ENCODE measurements at places on chromosomes 4 and X. TPM values are rescaled to one million over a fixed set of nuclear protein-coding genes. Genes with fewer than 3 reads are reported as not detected.

DNA sequence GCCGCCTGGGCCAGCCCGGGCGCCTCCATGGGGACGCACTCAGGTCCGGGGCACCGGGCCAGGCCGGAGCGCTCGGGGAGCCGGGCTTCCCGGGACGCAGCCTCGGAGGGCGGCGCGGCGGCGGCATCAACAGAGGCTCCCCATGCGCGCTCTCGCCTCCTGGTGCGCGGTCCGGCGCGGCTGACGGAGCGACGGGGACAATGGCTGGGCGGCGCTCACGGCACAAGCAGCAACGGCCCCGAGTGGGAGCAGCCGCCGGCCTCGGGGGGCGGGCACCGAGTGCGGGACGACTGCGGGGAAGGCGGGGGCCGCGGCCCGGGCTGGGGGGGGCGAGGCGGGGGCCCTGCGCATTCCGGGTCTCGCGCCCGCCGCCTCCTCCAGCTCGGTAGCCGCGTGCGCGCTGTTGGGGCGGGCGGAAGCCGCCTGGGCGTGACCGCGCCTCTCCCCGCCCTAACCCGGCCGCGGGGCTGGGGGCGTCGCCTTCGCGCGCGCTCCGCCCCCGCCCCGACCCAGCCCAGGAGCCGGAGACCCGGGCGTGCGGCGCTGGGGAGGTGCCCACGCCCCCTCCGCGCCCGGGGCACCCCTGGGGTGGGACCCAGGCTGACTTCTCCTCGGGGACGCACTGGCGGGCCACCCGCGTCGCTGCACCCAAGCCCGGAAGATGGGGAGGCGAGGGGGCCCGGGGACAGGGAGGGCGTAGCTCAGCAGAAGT lies at the start of gene PRKX:
Gene PRKX (minus strand): TSS at position 425 of the 712 bp plus-strand sequence. CDS start 396 bp downstream, at position 29.
- H3K27me3 ChIP-seq, result no peaks in the 10 kb centered on the region
- no peak within 1 kb of the TSS for H3K27ac ChIP-seq
- no peaks in the 10 kb centered on the region for H3K4me1 ChIP-seq

The TRMT10A gene
- polyA plus RNA-seq, result 6.2 TPM

- H3K4me1 ChIP-seq, result peaks cover 25% of the 10 kb centered on the region
- DNase-seq, result no peak
- no peaks in the 10 kb centered on the region for H3K36me3 ChIP-seq
- no peaks in the 10 kb centered on the region for H3K27me3 ChIP-seq
- H3K4me3 ChIP-seq, result no peak overlapping the region
Measured at GRCh38 chr4:144176476-144176875, 36.0 kb upstream of the GYPA start.

DNA sequence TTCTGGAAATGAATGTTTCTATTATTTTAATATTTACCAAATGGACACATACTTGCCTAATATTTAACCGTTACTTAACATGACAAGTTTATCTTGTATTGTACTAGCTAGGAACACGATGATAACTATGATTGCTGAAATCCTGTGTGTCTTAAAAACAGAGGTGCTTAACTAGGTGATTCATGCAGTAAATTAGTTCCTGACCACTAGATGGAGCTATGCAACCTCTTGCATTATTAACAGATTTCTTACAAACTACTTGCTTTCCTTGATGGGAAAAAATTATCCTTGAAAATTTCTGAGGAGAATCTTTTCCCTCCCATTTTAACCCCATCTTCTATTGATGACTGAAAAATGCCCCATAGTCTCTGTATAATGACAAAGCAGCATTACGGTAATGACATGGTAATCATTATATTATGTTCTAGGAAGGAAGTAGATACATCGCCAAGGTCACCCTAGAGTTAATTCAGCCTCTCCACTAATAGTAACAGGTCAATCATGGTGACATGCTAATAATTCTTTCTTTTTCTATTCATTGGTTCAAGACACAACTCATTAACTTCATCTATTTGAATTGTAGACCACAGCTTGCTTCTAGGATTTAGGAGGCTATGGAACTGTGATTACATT lies 844.2 kb downstream of the RAPGEF2 start:
- H3K36me3 ChIP-seq, result no peaks in the 10 kb centered on the region
- peak; percentile 80 for DNase-seq
- no peak overlapping the region for H3K27ac ChIP-seq
- no peaks in the 10 kb centered on the region for H3K27me3 ChIP-seq
- no peak overlapping the region for H3K4me3 ChIP-seq

- no peak overlapping the region for H3K4me3 ChIP-seq
- peak; percentile 60 for DNase-seq
- H3K27ac ChIP-seq, result no peak overlapping the region
- H3K36me3 ChIP-seq, result no peaks in the 10 kb centered on the region
- no peaks in the 10 kb centered on the region for H3K27me3 ChIP-seq
Measured at GRCh38 chr4:20284990-20285389, 33.3 kb downstream of the SLIT2 start.

DNA sequence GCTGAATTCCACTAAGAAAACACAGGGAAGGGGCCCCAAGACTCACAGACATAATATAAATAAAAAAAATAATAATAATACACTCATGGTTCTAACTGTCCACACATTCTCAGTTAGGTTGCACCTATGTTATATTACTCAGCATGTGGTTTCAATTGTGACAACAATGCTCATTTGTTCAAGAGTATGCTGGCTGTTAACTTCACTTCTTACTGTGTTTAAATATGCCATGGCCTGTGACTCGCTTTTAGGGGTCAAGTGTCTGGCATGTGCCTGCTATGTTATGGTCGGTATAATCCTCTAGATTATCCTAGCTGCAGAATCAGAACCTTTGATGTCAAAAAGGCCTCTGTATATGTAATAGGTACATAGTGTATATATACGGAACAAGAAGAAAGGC lies 324.8 kb upstream of the INTU start:
- DNase-seq, result no peak
- no peak overlapping the region for H3K4me3 ChIP-seq
- no peaks in the 10 kb centered on the region for H3K27me3 ChIP-seq
- H3K36me3 ChIP-seq, result no peaks in the 10 kb centered on the region
- H3K27ac ChIP-seq, result no peak overlapping the region
- H3K4me1 ChIP-seq, result no peaks in the 10 kb centered on the region

- no peaks in the 10 kb centered on the region for H3K4me1 ChIP-seq
- no peak overlapping the region for H3K27ac ChIP-seq
- no peaks in the 10 kb centered on the region for H3K27me3 ChIP-seq
Measured at GRCh38 chr4:48898733-48899431, 7.7 kb downstream of the OCIAD2 start.

The NMU gene
- polyA plus RNA-seq, result 2.0 TPM

- peak; percentile 80 for DNase-seq
- H3K4me1 ChIP-seq, result peaks cover 12% of the 10 kb centered on the region
- peak overlapping the region; percentile 94 for H3K27ac ChIP-seq
- H3K27me3 ChIP-seq, result no peaks in the 10 kb centered on the region
- peak overlapping the region; percentile 66 for H3K4me3 ChIP-seq
Measured at GRCh38 chr4:153153339-153153871, 50.8 kb upstream of the TRIM2 start.

GRCh38 chrX:50638123-50638522 lies 167.5 kb upstream of the DGKK start:
- H3K27ac ChIP-seq, result no peak overlapping the region
- DNase-seq, result no peak
- H3K27me3 ChIP-seq, result no peaks in the 10 kb centered on the region
- no peaks in the 10 kb centered on the region for H3K36me3 ChIP-seq

The ZBTB33 gene
- polyA plus RNA-seq, result 3.8 TPM

The OTUD5 gene
- polyA plus RNA-seq, result 49.9 TPM

The REPS2 gene
- polyA plus RNA-seq, result 3.4 TPM

The F8A3 gene
- polyA plus RNA-seq, result 11.9 TPM

DNA sequence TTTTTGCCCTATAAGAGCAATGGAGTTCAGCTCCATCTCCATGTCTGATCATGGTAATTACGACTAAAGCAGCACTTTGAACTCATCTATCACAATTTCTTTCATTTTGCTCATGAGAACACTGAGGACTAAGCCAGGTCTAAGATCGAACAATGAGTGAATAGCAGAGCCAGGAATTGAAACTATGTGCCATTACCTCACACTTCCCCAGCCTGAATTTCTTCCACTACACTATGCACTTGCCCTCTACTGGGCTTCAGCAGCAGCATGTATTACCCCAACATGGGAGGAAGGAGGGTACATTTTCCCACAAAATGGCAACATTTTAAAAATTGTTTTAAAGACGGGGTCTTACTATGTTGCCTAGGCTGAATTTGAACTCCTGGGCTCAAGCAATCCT lies 274.7 kb upstream of the FGF13 start:
- no peaks in the 10 kb centered on the region for H3K4me1 ChIP-seq
- H3K4me3 ChIP-seq, result no peak overlapping the region
- no peaks in the 10 kb centered on the region for H3K36me3 ChIP-seq
- no peaks in the 10 kb centered on the region for H3K27me3 ChIP-seq
- DNase-seq, result no peak

DNA sequence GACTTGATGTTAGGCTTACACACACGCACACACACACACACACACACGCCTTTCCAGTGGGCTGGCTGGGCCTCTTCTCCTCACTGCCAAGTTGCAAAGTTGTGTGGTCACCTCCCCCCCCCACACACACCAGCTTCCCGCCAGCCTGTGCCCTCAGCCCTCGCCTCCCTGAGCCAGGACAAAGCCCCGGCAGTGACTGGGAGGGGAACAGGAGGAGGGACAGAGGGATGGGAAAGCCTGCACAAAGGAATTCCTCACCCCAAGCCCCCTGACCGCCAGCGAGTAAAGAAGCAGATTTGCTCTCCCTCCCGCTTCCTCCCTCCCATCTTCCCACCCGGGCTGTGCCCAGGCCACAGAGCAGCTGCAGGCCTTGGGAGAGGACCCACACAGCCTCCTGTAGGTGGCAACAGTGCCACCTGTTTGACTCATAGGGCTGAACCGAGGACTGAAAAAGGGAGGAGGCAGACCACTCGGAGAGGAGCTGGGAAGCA lies at the start of gene GDPD2:
Gene GDPD2 (plus strand): TSS at position 464 of the 491 bp plus-strand sequence. CDS start 1,671 bp downstream, outside the sequence.
- peak; percentile 58 for DNase-seq
- H3K36me3 ChIP-seq, result no peaks in the 10 kb centered on the region
- H3K4me1 ChIP-seq, result no peaks in the 10 kb centered on the region
- no peak within 1 kb of the TSS for H3K27ac ChIP-seq
- no peak within 1 kb of the TSS for H3K4me3 ChIP-seq

The NXF2 gene
- polyA plus RNA-seq, result not detected

DNA sequence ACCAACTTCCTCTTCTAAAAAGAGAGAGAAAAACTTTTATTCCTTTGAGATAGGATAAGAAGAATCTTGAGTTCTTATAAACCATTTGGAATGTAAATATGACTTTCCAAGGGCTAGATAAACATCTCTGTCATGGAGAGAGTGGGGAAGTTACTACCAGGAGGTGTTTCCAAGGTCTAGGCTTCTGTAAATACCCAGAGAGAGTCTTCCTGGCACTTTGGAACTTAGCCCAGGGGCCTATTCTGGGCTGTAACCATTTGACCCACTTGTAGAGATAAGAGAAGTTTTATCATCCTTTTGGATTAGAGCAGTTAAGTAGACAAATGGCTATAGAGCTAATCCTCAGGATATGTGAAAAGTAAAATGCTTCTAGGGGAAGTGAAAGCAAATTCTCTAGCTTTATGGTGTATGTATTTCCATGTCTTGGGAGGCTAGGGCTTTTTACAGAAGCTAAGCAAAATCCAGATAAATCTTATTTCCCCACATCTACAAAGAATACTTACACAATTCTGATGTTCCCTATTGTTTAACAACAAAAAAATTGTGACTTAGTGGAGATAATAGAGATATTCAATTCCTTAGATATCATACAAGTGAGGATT lies 51.1 kb downstream of the MCUB start:
- no peaks in the 10 kb centered on the region for H3K27me3 ChIP-seq
- DNase-seq, result peak; percentile 9
- no peaks in the 10 kb centered on the region for H3K36me3 ChIP-seq
- H3K4me3 ChIP-seq, result no peak overlapping the region

The TMPRSS11B gene
- polyA plus RNA-seq, result not detected

DNA sequence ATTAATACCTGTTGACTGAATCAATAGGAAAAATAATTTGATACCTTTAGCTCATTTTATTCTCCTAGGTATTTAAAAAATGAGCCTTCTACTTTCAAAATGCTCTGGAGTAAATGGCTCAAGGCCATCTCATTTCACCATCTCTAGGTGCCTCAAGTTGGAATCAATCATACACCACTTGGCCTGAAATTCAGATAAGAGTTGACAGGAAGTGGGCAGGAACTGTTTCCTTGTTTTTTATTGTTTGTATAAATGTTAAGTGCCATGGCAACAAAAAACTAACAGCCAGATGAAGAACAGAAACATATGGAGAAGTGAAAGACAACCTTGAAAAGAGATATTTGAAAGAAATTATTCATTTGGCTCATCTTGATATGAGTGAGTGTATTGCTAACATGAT lies 12.4 kb downstream of the LIMCH1 start:
- no peaks in the 10 kb centered on the region for H3K36me3 ChIP-seq
- no peak overlapping the region for H3K4me3 ChIP-seq
- no peak overlapping the region for H3K27ac ChIP-seq
- H3K27me3 ChIP-seq, result no peaks in the 10 kb centered on the region
- no peak for DNase-seq
- no peaks in the 10 kb centered on the region for H3K4me1 ChIP-seq

- no peaks in the 10 kb centered on the region for H3K4me1 ChIP-seq
- H3K27ac ChIP-seq, result no peak overlapping the region
- H3K27me3 ChIP-seq, result no peaks in the 10 kb centered on the region
- no peak for DNase-seq
Measured at GRCh38 chrX:131264053-131264452, 25.1 kb downstream of the IGSF1 start.

GRCh38 chr4:6342530-6343293 lies 73.1 kb downstream of the WFS1 start:
- no peak overlapping the region for H3K27ac ChIP-seq
- no peak overlapping the region for H3K4me3 ChIP-seq
- no peak for DNase-seq
- no peaks in the 10 kb centered on the region for H3K36me3 ChIP-seq
- no peaks in the 10 kb centered on the region for H3K4me1 ChIP-seq

DNA sequence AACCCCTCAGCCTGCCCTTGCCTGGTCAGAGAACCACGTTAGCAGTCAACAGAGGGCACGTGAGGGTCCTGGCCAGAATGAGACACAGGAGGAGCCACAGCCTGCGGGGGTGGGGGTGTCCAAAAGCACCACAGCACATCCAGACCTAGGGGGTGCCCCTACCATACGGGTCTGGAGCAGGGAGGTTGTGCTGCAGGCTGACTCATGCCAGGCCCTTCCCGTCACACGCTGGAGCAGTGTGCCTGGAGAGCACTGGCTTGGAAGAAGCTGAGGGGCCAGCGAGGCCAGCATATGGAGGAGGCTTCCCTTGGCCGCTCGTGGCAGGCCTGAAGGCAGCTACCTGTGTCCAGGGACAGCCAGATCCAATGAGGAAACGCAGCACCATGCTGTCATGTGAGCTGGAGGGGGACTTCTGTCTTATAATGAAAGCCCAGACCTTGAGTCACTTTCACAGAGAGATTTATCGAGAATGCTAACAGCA lies 1.5 kb upstream of the IRAK1 start:
- H3K4me1 ChIP-seq, result peaks cover 10% of the 10 kb centered on the region
- H3K36me3 ChIP-seq, result no peaks in the 10 kb centered on the region
- no peaks in the 10 kb centered on the region for H3K27me3 ChIP-seq
- no peak for DNase-seq

- H3K27ac ChIP-seq, result no peak overlapping the region
- no peak overlapping the region for H3K4me3 ChIP-seq
- no peaks in the 10 kb centered on the region for H3K4me1 ChIP-seq
- no peaks in the 10 kb centered on the region for H3K36me3 ChIP-seq
Measured at GRCh38 chrX:120774606-120775005, 101.1 kb downstream of the CT47B1 start.

Data from hepatocyte (in vitro differentiated cells).